Fibroblast of skin of left biceps (primary cell): ENCODE measurements at places on chromosomes 5 and 9.

DNA sequence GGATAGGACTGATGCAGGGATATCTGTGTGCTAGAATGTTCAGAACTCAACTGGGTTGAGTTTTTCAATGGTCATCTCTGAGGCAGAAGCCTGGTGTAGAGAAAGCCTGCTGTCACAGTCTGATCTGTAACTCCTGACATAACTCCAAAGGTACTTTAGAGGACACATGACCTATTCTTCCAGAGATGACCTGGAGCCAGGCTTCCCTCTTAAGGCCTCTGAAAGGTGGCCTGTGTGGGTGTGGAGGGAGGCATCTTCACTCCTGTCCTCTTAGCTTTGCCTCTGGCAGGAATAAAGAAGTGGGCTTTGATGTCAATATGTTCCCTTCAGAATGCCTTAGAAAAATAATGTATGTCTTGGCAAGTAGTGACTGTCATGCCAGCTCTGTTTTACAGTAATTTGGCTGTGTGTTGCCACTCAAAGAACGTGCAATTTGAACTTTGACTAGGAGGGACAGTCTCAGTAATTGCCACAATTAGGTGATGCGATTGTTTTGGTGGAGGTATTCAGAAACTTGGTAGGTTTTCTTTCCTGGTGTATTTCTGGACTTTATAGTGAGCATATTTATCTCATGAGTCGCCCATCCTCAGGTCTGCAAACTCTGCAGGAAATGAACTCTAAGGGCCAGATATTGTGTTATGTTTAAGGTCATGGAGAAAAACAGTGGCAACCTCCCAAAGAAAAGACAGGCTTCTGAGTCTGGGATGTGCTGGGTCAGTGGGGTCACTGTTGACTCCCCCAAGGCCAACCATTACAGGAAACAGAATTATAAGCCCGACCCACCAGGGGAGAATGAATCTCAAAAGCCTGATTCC is 3.2 kb upstream of the C5orf63 start:
- DNase-seq, result no peak

GRCh38 chr5:6396836-6397535 is 18.6 kb upstream of the MED10 start:
- no peak for DNase-seq

DNA sequence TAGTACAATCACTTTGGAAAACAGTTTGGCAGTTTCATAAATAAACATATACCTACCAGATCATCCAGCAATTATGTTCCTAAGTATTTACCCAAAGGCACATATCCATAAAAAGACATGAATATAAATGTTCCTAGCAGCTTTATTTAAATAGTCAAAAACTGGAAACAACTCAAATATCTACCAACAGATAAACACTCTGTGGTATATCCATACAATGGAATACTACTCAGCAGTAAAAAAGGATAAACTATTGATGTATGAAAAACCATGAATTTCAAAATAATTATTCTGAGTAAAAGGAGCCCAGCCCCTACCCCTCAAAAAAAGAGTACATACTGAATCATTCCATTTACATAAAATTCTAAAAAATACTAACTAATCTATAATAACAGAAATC is 232.7 kb upstream of the SLC30A5 start:
- no peak for DNase-seq

- DNase-seq, result no peak
Observed at GRCh38 chr9:125888211-125888610, 141.0 kb downstream of the PBX3 start.

- no peak for DNase-seq
Observed at GRCh38 chr9:114157516-114158176, 2.3 kb downstream of the COL27A1 start.

DNA sequence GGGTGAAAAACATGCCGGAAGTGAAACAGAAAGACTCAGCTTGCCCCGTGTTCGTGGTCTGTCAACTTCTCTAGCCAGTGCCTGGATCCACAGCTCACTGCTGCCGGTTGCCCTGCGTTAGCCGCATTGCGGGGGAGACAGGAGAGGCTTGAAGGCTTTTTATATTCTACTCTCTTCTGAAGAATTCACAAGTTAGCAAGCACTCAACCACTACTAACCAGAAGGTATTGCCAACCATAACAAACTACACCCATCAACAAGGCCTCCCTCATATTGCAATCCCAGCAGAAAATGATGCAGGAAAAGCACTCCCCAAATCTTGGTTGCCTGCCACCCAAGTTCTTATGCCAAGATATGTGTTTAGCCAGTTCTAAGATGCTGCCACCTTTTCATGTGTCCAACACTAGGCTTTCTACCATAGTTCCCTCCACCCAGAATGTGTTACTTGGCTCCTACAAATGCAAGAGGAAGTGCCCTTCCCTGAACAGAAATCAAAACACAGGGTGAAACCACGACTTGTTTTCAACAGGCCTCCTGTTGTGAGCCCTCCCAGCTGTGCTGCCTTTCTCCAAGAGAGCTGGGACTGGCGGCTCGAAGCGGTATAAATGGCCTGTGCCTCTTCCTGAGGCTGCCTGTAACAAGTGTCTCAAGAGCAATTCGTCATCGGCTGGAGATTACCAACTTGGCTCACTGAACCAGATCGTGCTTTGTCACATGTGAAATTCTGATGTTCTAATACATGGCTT is 129.0 kb downstream of the SNX18 start:
- DNase-seq, result no peak

- no peak for DNase-seq
Observed at GRCh38 chr9:35905051-35905781, 786 bp upstream of the HRCT1 start.
